Liver (tissue), 10 donors: ENCODE measurements at places on chromosomes 4 and X.

DNA sequence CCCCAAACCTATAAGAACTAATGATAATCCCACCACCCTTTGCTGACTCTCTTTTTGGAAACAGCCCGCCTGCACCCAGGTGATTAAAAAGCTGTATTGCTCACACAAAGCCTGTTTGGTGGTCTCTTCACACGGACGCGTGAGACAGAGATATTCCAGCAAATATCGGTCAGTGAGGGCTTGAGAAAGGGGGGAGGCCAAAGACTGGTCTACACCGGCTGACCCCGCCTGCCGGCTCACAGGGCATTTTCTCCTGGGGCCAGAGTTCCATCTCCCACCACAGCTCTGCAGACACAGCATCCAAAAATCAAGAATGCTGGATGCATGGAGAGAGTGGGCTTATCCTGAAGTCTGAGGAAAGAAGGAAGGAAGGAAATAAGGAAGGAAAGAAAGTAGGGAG is 176.0 kb downstream of the SHOX start:
- no peak for DNase-seq

DNA sequence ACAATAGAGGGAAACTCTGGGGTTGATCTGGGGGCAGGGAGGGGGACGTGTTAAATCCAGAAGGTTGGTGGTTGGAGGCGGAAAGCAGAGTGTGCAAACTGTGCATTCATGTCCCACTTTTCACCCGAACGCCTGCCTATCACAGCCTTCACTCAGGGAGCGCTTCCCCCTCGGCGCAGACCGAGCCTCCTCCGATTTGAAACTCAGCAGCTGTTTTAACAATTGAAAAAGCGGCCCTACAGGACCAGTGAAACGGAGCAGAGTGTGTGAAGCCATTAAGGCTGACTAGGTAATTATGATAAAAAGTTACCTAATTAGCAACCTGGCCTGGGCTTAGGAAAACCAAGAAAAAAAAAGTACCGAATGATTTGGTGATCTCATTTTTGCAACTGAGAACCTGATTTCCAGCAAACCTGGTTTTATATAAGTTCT is 685 bp upstream of the NDNF start:
- DNase-seq: no peak

DNA sequence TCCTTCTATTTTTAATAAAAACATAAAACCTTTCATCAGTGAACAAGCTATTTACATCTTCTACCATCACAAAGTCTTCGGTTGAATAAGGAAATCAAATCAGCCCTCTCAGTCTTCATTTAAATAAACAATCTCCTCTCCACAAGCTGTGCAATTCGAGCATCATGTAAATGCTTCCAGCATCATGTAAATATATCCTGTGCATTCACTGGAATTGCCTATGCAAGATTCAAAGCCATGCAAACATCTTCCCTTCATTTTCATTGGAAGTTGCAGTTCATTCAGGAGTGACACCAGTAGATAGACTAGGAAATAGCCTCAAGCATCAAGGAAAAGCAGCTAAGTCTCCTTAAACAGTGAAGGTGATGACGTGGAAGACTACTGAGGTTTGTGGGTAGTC is 77.7 kb upstream of the PCDH19 start:
- no peak for DNase-seq

DNA sequence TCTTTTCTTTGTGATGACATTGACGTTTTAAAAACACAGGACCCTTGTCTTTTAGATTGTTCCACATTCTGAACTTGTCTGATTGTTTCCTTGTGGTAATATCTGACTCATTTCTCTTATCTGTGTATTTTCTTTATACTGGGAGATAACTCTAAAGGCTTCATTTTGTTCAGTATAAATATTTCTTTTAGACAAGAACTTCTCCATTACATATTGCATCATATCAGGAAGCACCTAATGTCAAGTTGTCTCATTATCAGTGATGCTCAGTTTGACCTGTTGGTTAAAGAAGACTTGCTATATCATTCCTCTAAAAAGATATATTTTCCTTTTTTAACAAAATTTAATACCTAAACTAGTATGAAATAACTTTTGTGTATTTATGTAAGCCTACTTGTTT is 152.3 kb upstream of the BMP3 start:
- no peak for DNase-seq

GRCh38 chr4:110266136-110266535 is 67.7 kb upstream of the ELOVL6 start:
- no peak for DNase-seq

- no peak for DNase-seq
Measured at GRCh38 chr4:100848841-100849240, 331.0 kb upstream of the EMCN start.

DNA sequence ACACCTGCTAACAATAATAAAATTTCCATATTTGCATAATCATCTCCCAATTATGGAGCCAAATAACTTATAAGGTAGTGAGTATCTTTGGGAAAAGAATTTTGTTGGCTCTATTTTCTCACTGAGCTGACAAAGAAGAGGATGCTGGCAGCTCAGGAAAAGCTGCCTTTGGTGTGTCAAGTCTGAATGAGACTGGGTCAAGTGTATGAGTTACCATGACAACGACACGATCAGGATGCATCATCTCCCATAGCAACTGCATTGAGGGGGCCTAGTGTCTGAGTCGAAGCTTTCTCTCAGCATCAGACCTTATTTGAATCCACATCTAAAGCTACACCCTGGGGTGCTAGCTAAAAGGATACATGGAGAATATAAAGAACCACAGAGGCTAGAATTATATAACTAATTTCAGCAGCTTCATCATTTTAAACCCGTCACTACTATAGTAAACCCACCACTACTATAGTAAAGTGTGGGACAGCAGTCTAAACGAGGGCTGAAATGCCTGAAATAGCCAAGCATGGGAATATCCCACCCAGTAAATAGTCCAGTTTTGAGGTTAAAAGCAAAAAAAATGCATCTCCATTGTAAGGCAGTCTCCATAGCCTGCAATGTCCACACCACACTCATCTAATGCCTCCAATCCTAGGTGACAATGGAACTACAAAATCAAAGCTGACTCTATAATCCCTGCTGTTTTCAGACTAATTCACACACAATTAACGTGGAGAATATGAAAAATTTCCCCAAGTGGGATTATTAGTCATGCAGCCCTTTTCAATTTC is 16.0 kb downstream of the GSPT2 start:
- no peak for DNase-seq
